ENCODE measurements at places on chromosomes 13 and 19. TPM values are rescaled to one million over a fixed set of nuclear protein-coding genes. Genes with fewer than 3 reads are reported as not detected.

Gene FGF21
- total RNA-seq: not detected

Gene ENOX1
- 16.4 TPM for total RNA-seq

Gene PALM3
- total RNA-seq: not detected

Gene HCST
- total RNA-seq: 0.81 TPM

Gene DIRAS1
- total RNA-seq: 14.9 TPM

Gene CEACAM3
- total RNA-seq: not detected

Gene CHST8
- total RNA-seq: not detected

Gene SGCG
- 2.1 TPM for total RNA-seq

Gene ZNF121
- 13.7 TPM for total RNA-seq

Gene JOSD2
- total RNA-seq: 12.1 TPM

Gene VAV1
- not detected for total RNA-seq

Gene IL17D
- total RNA-seq: 1.6 TPM

Gene TMIGD2
- not detected for total RNA-seq

Gene PGLYRP1
- total RNA-seq: not detected

Gene GGN
- not detected for total RNA-seq

Gene ZNF486
- total RNA-seq: 6.9 TPM

Gene CD177
- total RNA-seq: 0.27 TPM

Gene CASP14
- total RNA-seq: not detected

Gene ZNF135
- 4.3 TPM for total RNA-seq

Gene OR4F17
- total RNA-seq: not detected

Gene NLRP11
- total RNA-seq: not detected

Gene SPACA4
- not detected for total RNA-seq

Gene PEAK3
- not detected for total RNA-seq

Gene PROZ
- not detected for total RNA-seq

Gene ATXN8OS
- not detected for total RNA-seq

Gene CYP2S1
- total RNA-seq: not detected

Gene ADGRE3
- not detected for total RNA-seq

Gene RNF225
- not detected for total RNA-seq

Measured in fibroblast of the aortic adventitia (primary cell).